Uterus (tissue), 4 donors: ENCODE measurements at places on chromosomes 13 and 19. TPM values are rescaled to one million over a fixed set of nuclear protein-coding genes. Genes with fewer than 3 reads are reported as not detected.

Gene ACP5
- 7.7 TPM for total RNA-seq

Gene SH2D3A
- 5.4 TPM for total RNA-seq

Gene SELENOV
- total RNA-seq = 0.41 TPM

Gene PTH2
- not detected for total RNA-seq

Gene IFNL1
- total RNA-seq = not detected
